Stimulated activated CD4-positive, alpha-beta T cell treated with anti-CD3 and anti-CD28 coated beads, Interleukin-15, amount 100 ng/mL, for 1 hour (primary cell): ENCODE measurements at places on chromosomes 1 and 21.

GRCh38 chr1:27397110-27397509 is 4.7 kb downstream of the GPR3 start:
- DNase-seq, result no peak

- DNase-seq, result no peak
Observed at GRCh38 chr21:16199539-16199938, 469.8 kb downstream of the USP25 start.

DNA sequence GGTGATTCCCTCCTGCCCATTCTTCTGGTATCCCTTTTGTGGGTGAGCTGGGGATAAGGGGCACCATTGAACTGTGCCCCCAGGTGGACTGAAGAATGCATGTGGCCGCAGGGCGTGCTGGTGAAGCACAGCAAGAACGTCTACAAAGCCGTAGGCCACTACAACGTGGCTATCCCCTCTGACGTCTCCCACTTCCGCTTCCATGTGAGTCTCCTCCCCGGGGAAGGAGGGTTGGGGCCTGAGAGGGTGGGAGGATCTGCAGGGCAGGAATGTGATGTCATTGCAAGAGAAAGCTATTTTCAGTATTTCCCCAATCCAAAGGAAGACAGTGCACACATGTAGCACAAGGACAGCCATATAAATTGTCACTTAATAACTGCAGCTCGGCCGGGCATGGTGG is 7.5 kb upstream of the KPNA6 start:
- DNase-seq, result no peak

DNA sequence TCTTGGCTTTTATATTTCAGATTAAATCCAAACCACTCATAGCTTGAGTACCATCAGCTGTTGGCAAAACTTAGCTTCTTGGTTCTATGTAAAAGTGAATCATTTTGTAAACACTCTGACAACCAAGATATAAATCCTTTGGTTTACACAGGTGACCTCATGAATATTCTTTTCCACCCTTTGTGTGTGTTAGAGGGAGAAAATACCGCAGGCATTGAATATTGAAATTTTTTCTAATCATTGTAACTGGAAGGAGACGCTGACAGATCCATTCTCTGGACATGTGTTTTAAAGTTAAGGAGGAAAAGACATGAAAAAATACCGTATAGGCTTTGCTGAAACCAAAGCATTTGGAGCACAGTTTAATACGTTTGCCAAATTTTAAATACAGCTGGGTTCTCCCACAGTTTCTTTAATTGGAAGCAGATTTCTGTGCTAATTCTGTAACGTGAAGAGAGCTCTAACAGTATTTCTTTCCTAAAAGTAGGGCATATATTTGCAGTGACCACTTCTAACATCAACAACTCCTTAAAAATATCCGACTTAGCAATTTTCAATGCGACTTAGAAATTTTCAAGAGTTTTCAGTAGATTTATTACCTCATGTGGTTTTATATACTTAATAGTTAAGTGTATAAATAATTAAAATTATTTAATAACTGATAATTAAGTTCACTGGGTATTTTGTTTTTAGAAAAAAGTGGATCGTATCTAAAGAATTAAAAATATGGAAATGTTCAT is 388.2 kb downstream of the USP25 start:
- DNase-seq, result no peak

GRCh38 chr1:218073062-218073461 is 212.0 kb upstream of the RRP15 start:
- no peak for DNase-seq

GRCh38 chr21:14245711-14246110 is 29.8 kb downstream of the RBM11 start:
- DNase-seq, result no peak

GRCh38 chr1:230326971-230327891 is 98.9 kb downstream of the PGBD5 start:
- no peak for DNase-seq

GRCh38 chr1:202005958-202006357 is 4.4 kb upstream of the ELF3 start:
- DNase-seq, result no peak

DNA sequence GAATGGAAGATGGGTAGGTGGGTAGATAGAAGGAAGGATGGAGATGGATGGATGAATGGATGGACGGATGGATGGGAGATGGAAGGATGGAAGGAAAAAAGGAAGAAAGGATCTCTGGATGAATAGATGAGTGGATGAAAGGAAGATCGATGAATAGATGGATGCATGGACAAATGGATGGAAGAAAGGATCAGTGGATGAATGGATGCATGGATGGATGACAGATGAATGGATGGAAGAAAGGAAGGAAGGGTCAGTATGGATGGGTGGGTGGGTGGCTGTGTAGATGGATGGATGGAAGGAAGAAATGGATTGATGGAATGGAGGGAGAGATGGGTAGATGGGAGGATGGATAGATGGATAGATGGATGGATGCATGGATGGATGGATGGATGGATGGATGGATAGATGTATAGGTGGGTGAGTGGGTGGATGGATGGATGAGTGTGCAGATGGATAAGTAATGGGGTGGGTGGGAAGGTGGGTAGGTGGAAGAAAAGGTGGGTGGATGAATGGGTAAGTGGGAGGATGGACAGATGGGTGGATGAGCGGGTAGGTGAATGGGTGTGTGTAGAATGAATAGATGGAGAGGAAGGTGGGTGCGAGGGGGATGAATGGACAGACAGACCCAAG is 14.6 kb downstream of the KIF17 start:
- DNase-seq, result no peak

- DNase-seq, result peak; percentile 94
Observed at GRCh38 chr1:2049718-2050431, at the start of gene PRKCZ. Gene PRKCZ, plus strand, starts transcription at chr1:2050411. Its CDS starts 220 bp downstream, at chr1:2050631.

DNA sequence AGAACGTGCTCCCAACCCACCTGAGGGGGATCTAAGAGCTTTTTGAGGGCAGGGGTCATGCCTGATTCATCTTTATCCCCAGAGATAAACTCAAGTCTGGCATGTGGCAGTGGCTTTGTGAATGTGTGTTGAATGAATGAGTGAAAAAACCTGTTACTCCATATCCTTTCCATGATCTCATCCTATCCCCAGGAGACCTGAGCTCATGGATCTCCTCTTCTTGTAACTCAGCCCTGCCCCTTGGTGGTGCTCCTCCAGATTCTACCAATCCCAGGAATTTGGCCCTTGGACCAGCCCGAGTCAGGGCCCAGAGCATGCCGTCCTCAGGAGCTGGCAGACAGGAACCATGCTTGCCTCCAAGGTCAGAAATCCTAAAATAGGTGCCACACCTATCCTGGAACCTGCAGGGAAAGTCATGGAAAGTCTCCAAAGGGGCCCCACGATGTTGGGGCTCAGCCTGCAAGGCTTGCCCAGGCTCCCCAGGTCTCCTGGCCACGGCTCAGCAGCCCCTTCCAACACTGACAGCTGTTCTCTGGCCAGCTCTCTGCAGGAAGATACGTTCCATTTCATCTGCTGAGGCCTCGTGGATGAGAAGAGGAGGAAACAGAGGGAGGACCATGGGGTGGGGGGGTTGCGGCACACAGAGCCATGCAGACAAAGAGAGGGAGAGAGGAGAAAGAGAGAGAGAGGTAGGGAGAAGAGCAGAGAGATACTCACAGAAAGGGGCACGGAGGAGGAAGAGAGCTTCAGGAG is 214.6 kb downstream of the TRABD2B start:
- no peak for DNase-seq

GRCh38 chr21:32138658-32139057 is 140.2 kb downstream of the MIS18A start:
- DNase-seq, result no peak

DNA sequence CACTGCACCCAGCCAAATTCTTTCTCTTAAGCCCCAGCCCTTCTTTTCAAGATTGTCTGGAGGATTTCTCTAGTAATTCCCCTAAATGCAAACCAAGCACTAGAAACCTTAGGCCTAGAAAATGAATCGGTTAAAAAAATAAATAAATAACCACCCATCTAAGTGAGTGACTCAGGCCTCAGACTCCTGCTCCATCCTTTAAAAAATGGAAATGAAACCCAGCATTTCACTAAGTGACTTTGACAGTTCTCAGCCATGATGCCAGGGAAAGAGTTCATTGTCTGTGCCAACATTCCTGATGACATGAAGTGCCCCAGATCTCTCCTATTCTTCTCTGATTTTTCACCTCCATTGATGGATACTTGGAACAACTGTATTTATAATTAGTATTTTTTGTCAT is 415.2 kb upstream of the DAB1 start:
- DNase-seq, result no peak

DNA sequence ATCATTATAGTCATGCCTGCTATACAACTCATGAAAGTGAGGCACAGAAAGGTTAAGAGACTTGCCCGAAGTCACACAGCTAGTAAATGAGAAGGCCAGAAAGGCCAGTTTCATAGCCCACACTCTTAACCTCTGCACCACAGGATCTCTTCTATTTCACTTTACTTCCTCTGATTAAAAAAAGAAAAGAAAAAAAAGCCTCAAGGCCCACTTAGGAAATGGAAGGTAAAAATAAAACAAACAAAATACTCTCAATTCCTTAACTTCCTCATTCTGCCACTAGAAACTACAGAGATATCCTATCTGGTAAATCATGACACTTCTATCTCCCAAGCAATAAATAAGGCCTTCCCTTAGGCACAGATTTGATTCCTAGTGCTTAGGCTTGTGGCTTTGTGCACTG is 7.6 kb upstream of the ENAH start:
- DNase-seq, result no peak

GRCh38 chr1:7915826-7916500 is 24.7 kb downstream of the TNFRSF9 start:
- DNase-seq, result no peak

DNA sequence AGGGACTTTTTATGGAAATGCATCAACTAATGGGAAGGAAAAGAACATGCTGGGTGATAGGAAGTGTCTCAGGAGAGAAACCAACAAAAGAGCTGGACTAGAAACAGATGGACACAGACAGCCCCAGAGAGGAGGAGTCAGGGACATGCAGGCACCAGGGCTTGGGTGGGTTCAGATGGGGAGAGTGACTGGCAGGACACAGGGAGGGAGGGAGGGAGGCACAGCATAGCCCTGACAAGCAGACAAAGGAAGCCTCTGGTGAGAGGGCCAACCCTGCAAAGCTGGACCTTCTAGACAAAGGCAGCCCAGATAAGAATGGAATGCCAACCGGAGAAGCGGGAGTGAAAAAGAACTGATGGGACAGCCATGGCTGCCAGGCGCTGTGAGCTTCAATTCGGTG is 568.8 kb downstream of the AJAP1 start:
- DNase-seq, result no peak

DNA sequence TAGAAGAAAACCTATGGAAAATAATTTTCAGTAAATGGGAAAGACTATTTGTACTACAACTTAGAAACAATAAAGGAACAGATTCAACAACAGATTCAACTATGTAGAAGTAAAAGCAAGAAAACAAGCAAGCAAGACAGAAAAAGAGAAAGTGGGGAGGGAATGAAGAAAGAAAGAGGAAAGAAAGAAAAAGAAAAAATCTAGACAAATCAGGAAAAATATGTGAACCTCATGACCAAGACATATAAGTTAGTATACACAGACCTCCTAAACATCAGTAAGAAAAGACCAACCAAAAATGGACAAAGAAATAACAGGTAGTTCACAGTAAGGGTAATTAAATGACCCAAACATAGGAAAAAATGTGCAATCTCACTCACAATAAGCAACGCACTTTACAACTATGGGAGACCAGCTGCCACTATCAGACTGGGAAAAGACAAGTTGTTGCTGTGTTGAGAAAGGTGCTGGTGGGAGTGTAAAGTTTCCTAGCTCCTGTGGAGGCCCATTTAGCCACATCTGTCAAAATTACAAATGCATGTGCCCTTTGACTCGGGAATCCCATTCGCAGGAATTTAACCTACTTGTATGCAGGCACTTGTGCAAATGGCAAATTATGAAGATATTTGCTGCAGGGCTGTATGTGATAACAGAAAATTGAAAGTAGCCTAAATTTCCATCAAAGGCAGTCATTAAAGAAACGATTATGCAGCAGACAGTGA is 13.9 kb upstream of the MAP3K21 start:
- no peak for DNase-seq

- DNase-seq, result no peak
Observed at GRCh38 chr1:212491454-212491853, 58.7 kb downstream of the NENF start.

GRCh38 chr1:54865238-54866073 is 21.5 kb downstream of the DHCR24 start:
- no peak for DNase-seq

DNA sequence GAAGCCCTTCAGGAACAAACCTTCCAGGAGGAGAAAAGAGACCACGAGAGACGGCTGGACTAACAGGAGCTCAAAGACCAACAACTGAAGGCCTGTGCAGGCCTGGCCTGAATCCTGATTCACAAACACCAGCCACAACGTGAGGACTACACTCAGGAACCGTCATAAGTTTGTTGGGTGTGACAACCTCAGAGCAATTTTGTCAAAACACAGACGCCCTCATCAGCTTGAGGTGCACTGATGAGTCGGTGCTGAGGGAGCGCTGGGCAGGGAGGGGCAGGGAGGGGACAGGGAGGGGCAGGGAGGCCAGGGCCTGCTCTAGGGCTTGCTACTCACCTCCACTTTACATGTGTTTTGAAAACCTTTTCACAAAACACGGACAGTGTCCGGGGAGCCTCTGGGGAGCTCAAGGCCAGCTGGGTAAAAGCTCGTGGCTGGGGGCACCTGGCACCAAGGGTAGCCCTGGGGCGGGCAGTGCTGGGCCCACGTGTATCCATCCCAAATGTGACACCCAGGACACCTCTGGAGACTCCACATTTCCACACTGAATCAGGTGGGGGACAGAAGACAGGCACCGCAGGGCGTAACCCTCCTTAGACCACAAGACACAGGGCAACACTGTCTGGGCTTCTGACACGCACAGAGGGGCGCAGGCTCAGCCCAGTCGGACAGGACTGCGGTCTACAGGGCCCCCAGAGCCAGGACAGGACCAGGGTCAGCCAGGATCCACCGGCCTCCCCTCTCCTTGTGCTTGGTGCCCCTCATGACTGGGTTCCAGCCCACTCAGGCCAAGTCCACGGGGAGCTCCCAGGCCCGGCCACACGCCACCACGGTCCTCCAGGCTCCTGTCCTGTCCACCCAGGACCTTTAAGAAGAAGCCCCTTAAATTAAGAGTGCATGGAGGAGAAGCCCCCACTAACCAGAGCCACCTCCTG is 16.5 kb downstream of the LSS start:
- no peak for DNase-seq
